Activated naive CD4-positive, alpha-beta T cell treated with anti-CD3 and anti-CD28 coated beads for 36 hours (primary cell): ENCODE measurements at places on chromosomes 3 and 15. TPM values are rescaled to one million over a fixed set of nuclear protein-coding genes. Genes with fewer than 3 reads are reported as not detected.

The RASGRP1 gene
- total RNA-seq = 44.2 TPM

The ROPN1 gene
- total RNA-seq = not detected

The VPS39 gene
- 58.9 TPM for total RNA-seq

The NRG4 gene
- total RNA-seq = not detected
